Cardiac muscle cell (in vitro differentiated cells and primary cell): ENCODE measurements at places on chromosomes 13 and 19. TPM values are rescaled to one million over a fixed set of nuclear protein-coding genes. Genes with fewer than 3 reads are reported as not detected.

GRCh38 chr19:30060531-30061222 lies 118.6 kb downstream of the URI1 start:
- H3K27ac ChIP-seq: no peak overlapping the region
- H3K36me3 ChIP-seq: no peaks in the 10 kb centered on the region
- no peak for DNase-seq
- no peaks in the 10 kb centered on the region for H3K4me1 ChIP-seq
- H3K27me3 ChIP-seq: no peaks in the 10 kb centered on the region
- no peak overlapping the region for H3K4me3 ChIP-seq

The KCNN4 gene
- polyA plus RNA-seq: not detected in 2 replicates

DNA sequence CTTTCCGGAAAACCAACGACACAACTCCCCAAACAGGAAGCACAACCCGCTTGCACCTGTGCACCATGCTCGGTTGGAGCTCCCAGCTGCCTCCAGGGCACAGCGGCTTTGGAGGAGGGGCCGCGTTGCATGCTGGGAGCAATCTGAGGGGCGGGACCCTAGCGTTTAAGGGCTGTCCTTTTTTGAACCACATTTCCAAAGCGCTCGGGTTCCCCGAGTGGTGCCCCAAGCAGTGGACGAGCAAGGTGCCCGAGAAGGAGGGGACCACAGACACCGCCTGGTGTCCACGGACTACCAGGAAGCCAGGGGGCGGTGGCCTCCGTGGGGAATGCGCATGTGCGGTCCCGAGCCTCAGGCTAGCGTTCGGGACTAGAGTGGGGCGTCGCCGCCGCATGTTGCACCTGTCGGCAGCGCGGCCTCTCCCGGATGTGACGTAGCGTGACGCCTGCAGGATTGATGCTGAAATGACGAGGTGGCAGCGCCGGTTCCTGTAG lies 11.9 kb upstream of the ZNF57 start:
- no peak overlapping the region for H3K4me3 ChIP-seq
- H3K36me3 ChIP-seq: no peaks in the 10 kb centered on the region
- no peaks in the 10 kb centered on the region for H3K27me3 ChIP-seq
- H3K4me1 ChIP-seq: no peaks in the 10 kb centered on the region
- no peak overlapping the region for H3K27ac ChIP-seq

DNA sequence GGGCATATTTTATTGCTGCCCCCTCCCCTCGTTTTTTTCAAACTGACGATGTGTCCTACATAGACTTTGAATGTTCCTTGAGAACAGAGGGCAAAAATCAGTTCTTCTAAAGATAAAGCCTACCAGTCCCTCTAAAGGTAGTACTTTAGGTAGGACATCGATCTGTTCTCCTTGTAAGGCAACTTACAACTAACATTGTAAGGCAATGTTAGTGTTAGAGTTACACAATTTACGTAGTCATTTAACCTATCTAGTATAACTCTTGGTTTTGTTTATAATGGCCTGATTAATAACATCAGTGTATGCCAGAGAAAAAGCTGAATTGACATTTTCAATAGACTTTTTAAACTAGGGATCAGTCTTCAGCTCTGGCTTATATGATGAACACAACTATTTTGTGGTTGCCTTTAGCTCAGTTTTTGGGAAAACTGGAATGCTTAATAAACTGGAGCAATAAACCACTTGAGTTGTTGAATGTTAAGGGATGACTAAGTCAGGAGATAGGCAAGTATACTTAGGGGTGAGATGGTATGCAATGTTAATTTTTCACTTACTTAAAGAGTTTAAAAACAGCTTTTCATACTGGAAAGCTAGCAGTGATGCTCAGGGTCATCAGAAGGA lies 2.2 kb downstream of the NDFIP2 start:
- no peaks in the 10 kb centered on the region for H3K27me3 ChIP-seq
- H3K4me3 ChIP-seq: no peak overlapping the region
- DNase-seq: peak; percentile 42
- peaks cover 16% of the 10 kb centered on the region for H3K4me1 ChIP-seq
- no peak overlapping the region for H3K27ac ChIP-seq

GRCh38 chr13:112857914-112858490 lies 111.0 kb upstream of the MCF2L start:
- H3K36me3 ChIP-seq: peaks cover 54% of the 10 kb centered on the region
- no peak overlapping the region for H3K27ac ChIP-seq
- no peaks in the 10 kb centered on the region for H3K27me3 ChIP-seq

- no peak overlapping the region for H3K4me3 ChIP-seq
- H3K27ac ChIP-seq: no peak overlapping the region
- no peaks in the 10 kb centered on the region for H3K36me3 ChIP-seq
- H3K27me3 ChIP-seq: no peaks in the 10 kb centered on the region
These were observed 43.3 kb downstream of the RFX2 start for GRCh38 chr19:6066661-6067646.

- H3K4me1 ChIP-seq: peaks cover 31% of the 10 kb centered on the region
- H3K27ac ChIP-seq: peak overlapping the region; percentile 95
- no peak for DNase-seq
These were observed 1.2 kb downstream of the F2RL3 start for GRCh38 chr19:16889883-16890460.

The UBE2L5 gene
- not detected in 2 replicates for polyA plus RNA-seq

The NPAS1 gene
- polyA plus RNA-seq: 8.4 and 12.5 TPM in 2 replicates

DNA sequence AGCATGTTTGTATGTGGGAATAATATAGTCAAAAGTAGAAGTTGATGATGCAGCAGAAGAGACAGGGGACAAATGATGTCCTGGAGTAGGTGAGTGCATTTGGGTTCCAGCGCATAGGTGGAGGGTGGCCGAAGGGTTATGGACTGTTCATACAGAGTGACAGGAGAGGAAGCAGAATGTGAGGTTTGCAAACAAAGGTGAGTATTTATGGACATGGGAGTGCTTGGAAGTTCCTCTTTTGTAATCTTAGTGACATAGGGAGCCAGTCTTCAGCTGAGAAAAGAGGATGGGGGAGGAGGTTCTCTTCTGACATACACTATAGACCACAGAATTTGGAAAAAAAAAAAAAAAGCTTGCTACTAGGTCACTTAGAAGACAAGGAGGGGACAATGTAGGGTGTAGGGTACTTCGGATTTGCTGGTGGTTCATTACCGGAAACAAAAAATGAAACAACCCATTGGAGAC lies 331.6 kb downstream of the DLEU7 start:
- no peaks in the 10 kb centered on the region for H3K27me3 ChIP-seq
- H3K36me3 ChIP-seq: no peaks in the 10 kb centered on the region
- no peak for DNase-seq

- H3K4me3 ChIP-seq: no peak overlapping the region
- H3K4me1 ChIP-seq: no peaks in the 10 kb centered on the region
- peaks cover 16% of the 10 kb centered on the region for H3K27me3 ChIP-seq
- no peak overlapping the region for H3K27ac ChIP-seq
These were observed 19.7 kb upstream of the SYCN start for GRCh38 chr19:39223703-39224279.

The ZNF345 gene
- 10.7 and 14.0 TPM in 2 replicates for polyA plus RNA-seq

GRCh38 chr19:44620667-44621066 lies 7.3 kb downstream of the IGSF23 start:
- H3K27me3 ChIP-seq: no peaks in the 10 kb centered on the region
- H3K4me1 ChIP-seq: no peaks in the 10 kb centered on the region
- H3K4me3 ChIP-seq: no peak overlapping the region
- H3K27ac ChIP-seq: no peak overlapping the region

GRCh38 chr19:48659768-48660167 lies 13.0 kb downstream of the NTN5 start:
- no peak overlapping the region for H3K27ac ChIP-seq
- H3K36me3 ChIP-seq: no peaks in the 10 kb centered on the region
- no peaks in the 10 kb centered on the region for H3K4me1 ChIP-seq
- no peak overlapping the region for H3K4me3 ChIP-seq
- no peaks in the 10 kb centered on the region for H3K27me3 ChIP-seq

DNA sequence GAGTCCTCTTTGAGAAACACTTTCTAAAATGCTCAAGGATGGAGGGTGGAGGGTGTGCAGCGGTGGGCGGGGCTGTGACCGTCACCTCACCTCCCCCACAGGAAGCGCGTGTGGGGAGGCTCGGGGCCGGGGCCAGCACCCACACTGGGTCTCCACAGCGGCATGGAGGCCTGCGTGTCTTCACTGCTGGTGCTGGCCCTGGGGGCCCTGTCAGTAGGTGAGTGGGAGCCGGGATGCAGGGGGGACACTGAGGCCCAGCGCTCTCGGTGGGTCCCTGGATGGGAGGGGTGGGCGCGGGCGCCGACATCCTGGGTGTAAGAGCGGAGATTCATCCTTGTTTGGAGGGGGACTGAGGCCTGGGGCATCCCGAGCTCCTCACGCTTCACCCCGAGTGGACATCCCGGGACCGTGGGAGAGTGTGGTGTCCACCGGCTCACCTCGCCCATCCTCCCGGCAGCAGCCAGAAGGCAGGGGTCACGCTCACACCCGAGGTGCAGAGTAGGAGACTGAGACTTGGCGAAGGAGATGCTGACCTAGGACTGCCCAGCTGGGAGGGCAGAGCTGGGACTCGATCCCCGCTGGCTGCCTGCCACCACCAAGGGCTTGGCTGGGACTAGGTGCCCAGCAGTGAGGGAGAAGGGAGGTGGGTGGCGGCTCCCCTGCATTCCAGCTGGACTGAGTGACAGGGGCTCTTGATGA lies at the start of gene GZMM:
TSS of gene GZMM (plus strand) at position 144 of the 699 bp plus-strand sequence. CDS start at position 163, 19 bp downstream.
- H3K27ac ChIP-seq: no peak within 1 kb of the TSS
- H3K4me1 ChIP-seq: no peaks in the 10 kb centered on the region
- peaks cover 5% of the 10 kb centered on the region for H3K36me3 ChIP-seq
- no peak for DNase-seq
- no peaks in the 10 kb centered on the region for H3K27me3 ChIP-seq
- no peak within 1 kb of the TSS for H3K4me3 ChIP-seq

DNA sequence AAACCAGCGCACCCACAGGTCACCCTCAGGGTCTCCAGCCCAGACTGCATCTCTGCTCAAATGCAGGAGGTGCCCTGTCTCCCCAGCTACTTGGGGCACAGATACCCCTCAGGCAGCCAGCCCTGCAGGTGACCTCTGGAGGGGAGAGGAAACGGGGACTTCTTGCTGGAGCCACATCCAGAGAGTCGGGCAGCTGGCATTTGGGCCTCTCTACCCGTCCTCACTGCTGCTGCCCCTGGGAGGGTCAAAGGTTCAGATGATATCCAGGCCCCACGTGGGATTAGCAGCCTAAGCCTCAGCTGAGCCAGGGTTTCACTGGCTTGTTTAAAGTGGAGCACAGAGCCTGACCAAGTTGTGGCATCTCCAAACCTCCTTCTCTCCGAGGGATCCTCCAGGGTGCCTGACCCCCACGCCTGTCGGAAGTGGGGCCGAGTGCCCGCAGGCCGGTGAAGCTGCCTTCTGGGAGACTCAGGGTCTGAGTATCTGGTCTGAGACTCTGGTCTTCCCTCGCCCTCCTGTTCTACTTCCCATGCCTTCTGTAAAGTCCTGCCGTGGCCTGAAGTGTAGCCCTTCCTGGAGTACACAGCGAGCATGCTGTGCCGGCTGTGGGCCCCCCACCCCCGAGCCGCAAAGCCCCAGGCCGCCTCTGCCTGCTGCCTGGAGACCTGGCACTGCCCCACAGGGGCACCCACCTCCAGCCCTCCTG lies 2.1 kb downstream of the RASA3 start:
- peak overlapping the region; percentile 63 for H3K27ac ChIP-seq
- H3K36me3 ChIP-seq: no peaks in the 10 kb centered on the region
- H3K27me3 ChIP-seq: no peaks in the 10 kb centered on the region
- H3K4me1 ChIP-seq: peaks cover 37% of the 10 kb centered on the region

- H3K27me3 ChIP-seq: no peaks in the 10 kb centered on the region
- no peaks in the 10 kb centered on the region for H3K36me3 ChIP-seq
- no peak for DNase-seq
- H3K4me3 ChIP-seq: no peak overlapping the region
- no peak overlapping the region for H3K27ac ChIP-seq
- H3K4me1 ChIP-seq: no peaks in the 10 kb centered on the region
These were observed 35.4 kb downstream of the RFX2 start for GRCh38 chr19:6074709-6075403.

GRCh38 chr19:29704562-29705558 lies 10.2 kb downstream of the C19orf12 start:
- no peak overlapping the region for H3K27ac ChIP-seq
- H3K4me3 ChIP-seq: no peak overlapping the region
- peaks cover 3% of the 10 kb centered on the region for H3K36me3 ChIP-seq
- H3K4me1 ChIP-seq: no peaks in the 10 kb centered on the region

DNA sequence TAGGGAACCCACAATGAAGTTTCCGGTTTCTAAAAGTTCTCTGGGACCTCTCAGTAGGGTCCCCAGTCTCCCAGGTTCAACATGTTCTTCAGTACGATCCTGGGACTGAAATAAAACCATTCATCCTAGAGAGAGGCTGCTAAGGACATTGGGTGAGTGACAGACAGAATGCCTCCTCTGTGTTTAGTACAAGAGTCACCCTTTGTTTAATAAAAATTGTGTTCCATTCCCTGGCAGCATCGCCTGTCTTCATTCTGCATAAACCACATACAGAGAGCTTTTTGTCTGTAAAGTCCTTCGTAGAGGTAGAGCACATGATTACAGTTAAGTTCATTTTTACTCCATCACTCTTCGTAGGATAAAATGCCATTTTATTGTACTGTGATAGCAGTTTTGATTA lies 95.3 kb upstream of the GPR12 start:
- H3K27me3 ChIP-seq: no peaks in the 10 kb centered on the region
- no peaks in the 10 kb centered on the region for H3K4me1 ChIP-seq
- H3K27ac ChIP-seq: no peak overlapping the region
- no peak for DNase-seq
- H3K4me3 ChIP-seq: no peak overlapping the region

- no peaks in the 10 kb centered on the region for H3K36me3 ChIP-seq
- H3K4me1 ChIP-seq: no peaks in the 10 kb centered on the region
- no peak overlapping the region for H3K27ac ChIP-seq
- no peak overlapping the region for H3K4me3 ChIP-seq
- DNase-seq: no peak
- H3K27me3 ChIP-seq: no peaks in the 10 kb centered on the region
These were observed 82.5 kb downstream of the TSHZ3 start for GRCh38 chr19:31266731-31267130.

- H3K4me3 ChIP-seq: peak overlapping the region; percentile 11
- peaks cover 52% of the 10 kb centered on the region for H3K4me1 ChIP-seq
- H3K36me3 ChIP-seq: no peaks in the 10 kb centered on the region
These were observed 5.6 kb downstream of the KLF16 start for GRCh38 chr19:1857648-1858326.

DNA sequence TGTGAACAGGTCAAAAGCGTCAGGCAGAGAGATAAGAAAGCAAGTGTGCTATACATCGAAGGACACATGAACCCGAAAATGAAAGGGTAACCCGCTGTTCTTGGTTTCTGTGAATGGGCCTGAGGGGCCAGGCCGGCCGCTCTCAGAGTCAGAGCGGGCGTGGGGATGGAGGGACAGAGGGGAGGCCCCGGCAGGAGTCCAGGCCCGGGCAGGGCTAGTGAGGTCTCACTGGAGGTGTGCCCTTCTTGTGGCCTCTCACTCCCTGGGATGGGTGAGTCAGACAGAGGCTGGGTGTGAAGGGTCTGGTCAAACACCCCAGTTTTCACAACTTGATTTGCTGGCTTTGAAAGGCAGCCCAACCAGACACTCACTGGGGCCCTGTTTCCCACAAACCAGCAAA lies 17.4 kb upstream of the NDUFS7 start:
- H3K27me3 ChIP-seq: no peaks in the 10 kb centered on the region
- H3K27ac ChIP-seq: peak overlapping the region; percentile 82
- no peak overlapping the region for H3K4me3 ChIP-seq

- no peaks in the 10 kb centered on the region for H3K36me3 ChIP-seq
- no peaks in the 10 kb centered on the region for H3K27me3 ChIP-seq
- H3K27ac ChIP-seq: no peak overlapping the region
- no peak for DNase-seq
These were observed 906.3 kb downstream of the PCDH9 start for GRCh38 chr13:66323745-66324347.
